AG04450 (cell line): ENCODE measurements at places on chromosomes 7 and 10. TPM values are rescaled to one million over a fixed set of nuclear protein-coding genes. Genes with fewer than 3 reads are reported as not detected.

Gene NEURL1
- 0.67 and 0.82 TPM in 2 replicates for polyA plus RNA-seq

Gene AKR1D1
- polyA plus RNA-seq = not detected in 2 replicates

Gene LRMDA
- 0.05 and 0.12 TPM in 2 replicates for polyA plus RNA-seq

Gene PNLIPRP2
- not detected in 2 replicates for polyA plus RNA-seq

Gene GDF2
- not detected in 2 replicates for polyA plus RNA-seq

Gene MKX
- polyA plus RNA-seq = 0.76 and 0.87 TPM in 2 replicates

Gene SPDYE8
- polyA plus RNA-seq = 0.10 TPM in 1 of 2 replicates, not detected in the other

Gene SLC39A12
- polyA plus RNA-seq = not detected in 2 replicates

Gene COL1A2
- 4,545 and 4,815 TPM in 2 replicates for polyA plus RNA-seq

Gene LLCFC1
- polyA plus RNA-seq = not detected in 2 replicates

Gene PCLO
- 0.01 and 0.07 TPM in 2 replicates for polyA plus RNA-seq

Gene NRG3
- not detected in 2 replicates for polyA plus RNA-seq

Gene VPS50
- polyA plus RNA-seq = 15.2 and 21.8 TPM in 2 replicates

Gene FANK1
- polyA plus RNA-seq = 2.8 and 4.0 TPM in 2 replicates

Gene BAMBI
- polyA plus RNA-seq = 10.8 and 11.0 TPM in 2 replicates

Gene CCL24
- polyA plus RNA-seq = not detected in 2 replicates

Gene CDK14
- 24.6 and 28.4 TPM in 2 replicates for polyA plus RNA-seq

Gene SLC29A3
- 2.4 and 3.8 TPM in 2 replicates for polyA plus RNA-seq

Gene TMEM139
- polyA plus RNA-seq = not detected in 2 replicates

Gene ADIRF
- polyA plus RNA-seq = 3.9 and 5.9 TPM in 2 replicates

Gene CFAP58
- polyA plus RNA-seq = 0.35 and 0.51 TPM in 2 replicates

Gene TRIM50
- polyA plus RNA-seq = not detected in 2 replicates

Gene TMEM184A
- polyA plus RNA-seq = 0.36 and 0.56 TPM in 2 replicates

Gene DLX6
- not detected in 2 replicates for polyA plus RNA-seq

Gene ELN
- 2.1 and 2.8 TPM in 2 replicates for polyA plus RNA-seq

Gene PRPS1L1
- not detected in 2 replicates for polyA plus RNA-seq

Gene MSS51
- polyA plus RNA-seq = 1.2 and 1.4 TPM in 2 replicates

Gene OR2F1
- not detected in 2 replicates for polyA plus RNA-seq

Gene HMX2
- polyA plus RNA-seq = not detected in 2 replicates

Gene AEBP1
- polyA plus RNA-seq = 18.5 and 30.7 TPM in 2 replicates

Gene TEX36
- not detected in 2 replicates for polyA plus RNA-seq

Gene OR9A2
- polyA plus RNA-seq = not detected in 2 replicates

Gene SLC29A4
- polyA plus RNA-seq = 4.5 and 5.8 TPM in 2 replicates

Gene PAPOLB
- not detected in 2 replicates for polyA plus RNA-seq

Gene GALNT11
- polyA plus RNA-seq = 33.9 and 37.6 TPM in 2 replicates

Gene FKBP14
- polyA plus RNA-seq = 38.0 and 54.6 TPM in 2 replicates

Gene AQP1
- polyA plus RNA-seq = 0.32 and 0.36 TPM in 2 replicates

Gene ADAMTS14
- polyA plus RNA-seq = 2.9 and 4.6 TPM in 2 replicates

Gene HPSE2
- polyA plus RNA-seq = not detected in 2 replicates

Gene NFKB2
- 26.1 and 29.3 TPM in 2 replicates for polyA plus RNA-seq

Gene GSTO2
- 1.7 TPM in 2 replicates for polyA plus RNA-seq

Gene PRLHR
- not detected in 2 replicates for polyA plus RNA-seq

Gene MMP21
- polyA plus RNA-seq = 0.07 TPM in 1 of 2 replicates, not detected in the other

Gene BTBD16
- not detected in 2 replicates for polyA plus RNA-seq

Gene CYP3A7
- polyA plus RNA-seq = 0.17 and 0.36 TPM in 2 replicates

Gene OR2A42
- not detected in 2 replicates for polyA plus RNA-seq

Gene DENND2A
- polyA plus RNA-seq = 40.8 and 45.8 TPM in 2 replicates
